ENCODE measurements at places on chromosomes 1 and 21.

DNA sequence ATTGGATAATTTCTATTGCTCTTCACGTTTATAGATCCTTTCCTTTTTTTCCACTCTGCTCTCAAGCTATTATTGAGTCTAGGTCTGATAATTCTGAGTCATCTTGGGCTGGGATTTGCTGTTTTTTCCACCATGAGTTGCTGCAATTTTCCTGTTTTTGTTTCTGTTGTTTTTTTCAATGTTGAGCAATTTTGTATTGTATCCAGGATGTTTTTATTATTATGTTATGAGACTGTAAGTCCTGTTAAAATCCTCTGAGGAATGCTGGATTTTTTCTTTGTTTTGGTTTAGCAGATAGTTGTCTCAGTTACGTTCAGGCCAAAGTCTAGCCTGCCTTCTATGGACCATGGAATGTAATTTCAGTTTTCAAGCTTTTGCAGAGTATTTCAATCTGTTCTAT lies 13.0 kb upstream of the SLC35A3 start:
- no peak for DNase-seq

- DNase-seq = no peak
Observed at GRCh38 chr1:205438213-205439158, 16.6 kb upstream of the LEMD1 start.

DNA sequence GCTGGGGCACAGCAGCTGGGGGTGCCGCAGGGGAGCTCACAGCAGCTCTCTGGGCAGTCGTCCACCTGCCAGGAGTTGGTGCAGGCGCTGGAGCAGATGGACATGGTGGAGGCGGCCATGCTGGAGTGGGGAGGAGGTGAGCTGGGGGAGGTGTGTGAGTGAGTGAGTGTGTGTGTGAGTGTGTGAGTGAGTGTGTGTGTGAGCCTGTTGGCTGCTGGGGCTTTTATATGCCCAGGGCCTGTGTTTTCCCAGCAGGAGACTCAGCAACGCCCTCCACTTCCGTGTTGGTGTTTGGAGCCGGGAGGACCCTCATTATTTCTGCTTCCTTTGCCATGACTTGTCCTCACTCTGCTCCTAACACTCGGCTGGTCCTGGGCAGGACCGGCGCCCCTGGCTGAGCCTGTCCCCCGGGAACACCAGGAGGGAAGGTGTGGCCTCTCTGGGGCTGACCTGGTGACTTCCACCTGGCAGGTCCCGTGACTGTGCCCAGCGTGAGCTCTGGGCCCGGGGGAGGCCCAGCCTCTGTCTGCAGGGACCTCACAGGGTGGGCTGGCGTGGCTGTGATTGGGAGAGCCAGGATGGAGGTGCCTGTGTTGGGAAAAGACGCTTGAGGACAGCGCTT lies at the start of gene KRTAP10-2:
KRTAP10-2 (minus strand) TSS at position 166 of the 622 bp plus-strand sequence; CDS start at position 119, 47 bp downstream.
- DNase-seq = no peak

GRCh38 chr1:44724296-44724954 lies 6.5 kb downstream of the RNU5D-1 start:
- no peak for DNase-seq

- DNase-seq = no peak
Observed at GRCh38 chr1:14724246-14724645, 125.8 kb downstream of the KAZN start.

- no peak for DNase-seq
Observed at GRCh38 chr1:76190749-76191424, 116.3 kb downstream of the ST6GALNAC3 start.

Measured in stimulated activated naive CD4-positive, alpha-beta T cell (primary cell).